Right atrium auricular region (tissue), 2 donors: ENCODE measurements at places on chromosomes 1 and 21. TPM values are rescaled to one million over a fixed set of nuclear protein-coding genes. Genes with fewer than 3 reads are reported as not detected.
A peak's percentile ranks its signal among the peaks of the same experiment; 100 is the strongest.

DNA sequence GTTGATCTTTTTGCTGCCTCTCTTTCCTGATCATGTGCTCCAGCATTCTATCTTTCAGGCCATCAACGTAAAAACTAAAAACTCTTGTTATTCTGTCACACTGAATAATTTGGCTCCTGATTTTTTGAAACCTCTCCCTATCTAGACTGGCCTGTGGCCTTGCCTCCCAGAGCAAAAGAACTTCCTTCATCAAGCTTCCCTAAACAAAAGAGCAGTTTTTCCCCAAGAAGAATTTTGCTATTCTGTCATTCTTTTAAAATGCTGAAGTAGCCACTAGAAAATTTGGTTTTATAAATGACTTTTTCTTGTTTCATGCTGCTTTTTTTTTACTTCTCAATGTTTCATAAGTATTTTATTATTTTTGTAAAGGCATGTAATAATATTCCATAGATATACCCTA lies 37.1 kb upstream of the CR2 start:
- DNase-seq: no peak

DNA sequence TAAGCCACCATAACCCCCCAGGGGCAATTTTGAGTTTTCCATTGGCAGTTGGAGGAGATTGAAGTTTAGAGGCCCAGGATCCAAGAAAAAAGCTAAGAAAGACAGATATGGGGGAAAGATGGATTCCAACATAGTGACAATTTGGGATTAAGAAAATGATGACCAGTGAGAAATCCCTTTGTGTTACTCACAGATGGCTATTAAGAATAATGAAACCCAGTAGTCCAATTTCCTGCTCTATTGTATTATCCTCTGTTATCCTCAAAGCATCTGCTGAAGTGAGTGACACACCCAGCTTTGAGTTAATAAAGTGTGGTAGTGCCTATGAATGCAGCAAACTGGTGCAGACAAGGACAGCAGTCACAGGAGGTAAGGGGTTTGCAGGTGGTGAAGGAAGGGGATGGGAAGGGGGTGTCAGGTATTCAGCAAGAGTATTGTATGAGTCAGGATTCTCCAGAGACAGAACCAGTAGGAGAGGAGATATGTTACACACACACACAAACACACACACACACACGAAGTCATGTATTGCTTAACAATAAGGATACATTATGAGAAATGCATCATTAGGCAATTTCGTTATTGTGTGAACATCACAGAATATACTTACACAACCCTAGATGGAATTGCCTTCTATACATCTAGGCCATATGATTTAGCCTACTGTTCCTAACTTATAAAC lies 112.4 kb upstream of the VANGL1 start:
- DNase-seq: no peak

The GNB1 gene
- total RNA-seq: 91.6 TPM

The F13B gene
- total RNA-seq: not detected

GRCh38 chr1:25958465-25958864 lies 39.4 kb downstream of the PAFAH2 start:
- DNase-seq: no peak

DNA sequence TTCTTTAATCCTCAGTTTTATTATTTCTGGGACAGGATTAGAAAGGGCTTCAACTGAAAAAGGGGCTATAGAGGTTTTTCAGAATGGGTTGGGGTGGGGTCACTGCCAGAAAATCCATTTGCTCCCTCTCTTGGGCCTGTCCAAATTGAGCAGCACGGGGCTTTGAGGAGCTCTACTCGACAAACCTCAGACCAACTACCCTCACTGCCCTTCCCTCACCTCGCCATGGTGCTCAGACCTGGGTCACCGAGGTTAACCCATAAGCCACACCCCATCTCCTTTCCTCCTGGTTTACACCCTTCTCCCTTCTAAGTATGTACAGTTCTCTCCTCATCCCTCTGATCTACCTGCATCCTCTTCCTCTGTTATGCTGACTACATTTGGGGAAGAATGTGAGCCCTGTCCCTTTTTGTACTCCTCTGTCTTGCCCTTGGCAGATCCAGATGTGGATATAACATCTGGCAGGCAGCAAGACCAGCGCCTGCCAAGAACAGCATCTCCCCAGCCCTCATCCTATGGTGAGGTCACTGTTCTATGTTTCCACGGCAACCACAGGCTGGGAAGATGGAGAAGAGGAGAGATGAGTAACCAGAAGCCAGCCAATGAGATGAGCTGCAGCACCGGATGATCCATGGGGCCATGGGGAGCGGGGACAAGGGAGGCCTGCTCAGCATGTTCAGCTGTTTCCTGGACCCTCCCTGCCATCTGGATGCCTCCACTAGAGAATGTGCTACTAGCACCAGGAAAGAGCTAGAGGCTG lies 3.7 kb upstream of the FABP3 start:
- no peak for DNase-seq

The KLF17 gene
- total RNA-seq: not detected

The MRPL37 gene
- total RNA-seq: 63.1 TPM

The VAV3 gene
- total RNA-seq: 2.0 TPM

- DNase-seq: no peak
These were observed 29.0 kb downstream of the NME7 start for GRCh38 chr1:169338617-169339016.

DNA sequence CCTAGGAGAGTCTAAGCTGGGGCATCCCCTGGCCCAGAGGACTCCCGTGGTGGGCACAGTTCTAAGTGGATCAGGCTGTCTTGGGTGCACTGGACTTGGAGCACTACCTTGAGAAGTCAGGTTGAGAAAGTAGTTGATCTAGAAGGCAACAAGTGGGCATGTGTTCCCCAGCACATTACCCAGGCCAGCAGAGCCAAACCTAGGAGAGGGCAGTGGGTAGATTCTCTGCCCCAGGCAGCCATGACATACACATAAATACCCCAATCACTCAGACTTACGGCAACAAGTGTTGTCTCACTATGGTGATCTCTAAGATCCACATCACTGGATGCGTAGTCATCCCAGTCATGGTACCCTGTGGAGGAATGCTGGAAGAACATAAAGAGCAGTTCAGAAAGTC lies 1.6 kb upstream of the PMF1 start:
- no peak for DNase-seq

The TAL1 gene
- 4.1 TPM for total RNA-seq

GRCh38 chr1:248853663-248854375 lies 5.1 kb downstream of the ZNF692 start:
- DNase-seq: peak; percentile 46

The WNT9A gene
- 2.2 TPM for total RNA-seq

The RAB25 gene
- total RNA-seq: not detected

DNA sequence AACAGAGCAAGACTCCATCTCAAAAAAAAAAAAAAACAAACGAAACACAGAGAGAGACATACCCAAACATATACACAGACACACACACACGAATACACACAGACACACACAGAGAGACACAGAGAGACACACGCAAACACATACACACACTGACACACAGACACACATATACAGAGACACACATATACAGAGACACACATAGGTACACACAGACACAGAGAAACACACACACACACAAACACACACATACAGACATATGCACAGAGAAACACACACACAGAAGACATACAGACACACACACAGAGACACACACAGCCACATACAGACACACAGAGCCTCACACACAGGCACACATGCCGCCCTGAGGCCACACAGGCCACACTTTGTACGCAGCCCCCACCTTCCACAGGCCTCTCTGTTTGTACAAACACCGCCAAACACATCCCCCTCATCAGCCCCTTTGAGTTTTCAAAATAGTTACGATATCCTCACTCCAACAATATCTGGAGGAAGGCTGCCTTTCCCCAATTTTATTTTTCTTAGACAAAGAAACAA lies 57.5 kb upstream of the ABCG1 start:
- DNase-seq: no peak

DNA sequence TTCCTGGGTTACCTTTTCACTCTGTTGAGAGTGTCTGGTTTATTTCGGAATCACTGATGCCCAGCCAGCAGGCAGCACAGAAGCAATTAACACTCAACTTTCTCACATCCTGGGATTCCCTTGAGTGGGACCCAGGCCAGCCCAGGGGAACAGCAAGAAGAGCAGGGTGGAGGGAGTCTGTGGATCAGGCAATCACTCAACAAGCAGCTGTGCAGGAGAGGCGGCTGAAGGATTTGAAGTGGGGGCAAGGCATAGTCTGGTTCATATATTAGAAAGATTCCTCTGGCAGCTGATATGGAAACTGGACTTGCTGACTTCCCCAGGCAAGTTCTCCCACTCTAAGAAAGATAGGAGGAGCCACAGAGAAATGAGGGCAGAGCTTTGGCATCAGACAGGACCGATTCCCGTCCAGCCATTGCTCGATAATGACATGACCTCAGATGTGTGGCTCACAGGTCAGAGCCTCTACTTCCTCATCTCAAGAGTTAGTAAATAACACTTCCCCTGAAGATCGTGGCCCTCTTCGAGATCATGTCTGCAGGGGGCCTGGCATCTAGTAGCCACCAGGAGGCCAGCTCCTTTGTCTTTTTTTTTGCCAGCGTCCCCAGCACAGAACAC lies 12.4 kb downstream of the EPHA8 start:
- no peak for DNase-seq

- DNase-seq: no peak
These were observed 95.3 kb upstream of the GADD45A start for GRCh38 chr1:67589519-67590233.

GRCh38 chr1:50265790-50266314 lies 157.1 kb downstream of the ELAVL4 start:
- DNase-seq: peak; percentile 59

DNA sequence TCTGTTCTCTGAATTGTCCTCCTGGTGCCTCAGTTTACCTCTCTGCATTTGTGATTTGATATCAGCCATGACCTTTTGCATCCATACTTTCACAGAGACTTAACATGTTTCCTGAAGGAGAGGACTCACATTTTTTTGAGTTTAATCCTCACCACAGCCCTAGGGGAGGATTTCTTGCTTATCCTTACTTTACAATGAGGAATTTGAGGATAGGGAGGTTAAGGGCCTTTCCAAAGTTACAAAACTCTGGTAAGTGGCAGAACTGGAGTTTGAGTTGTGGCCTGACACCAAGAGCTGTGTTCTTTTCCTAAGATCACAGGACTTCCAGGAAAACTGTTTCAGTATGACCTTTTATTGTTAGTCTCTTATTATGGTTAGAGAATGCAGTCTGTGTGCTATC lies 34.2 kb downstream of the TNFRSF8 start:
- DNase-seq: no peak

The KRTAP7-1 gene
- not detected for total RNA-seq

GRCh38 chr1:157878059-157878458 lies 36.5 kb upstream of the CD5L start:
- DNase-seq: no peak

The CRABP2 gene
- 2.5 TPM for total RNA-seq

DNA sequence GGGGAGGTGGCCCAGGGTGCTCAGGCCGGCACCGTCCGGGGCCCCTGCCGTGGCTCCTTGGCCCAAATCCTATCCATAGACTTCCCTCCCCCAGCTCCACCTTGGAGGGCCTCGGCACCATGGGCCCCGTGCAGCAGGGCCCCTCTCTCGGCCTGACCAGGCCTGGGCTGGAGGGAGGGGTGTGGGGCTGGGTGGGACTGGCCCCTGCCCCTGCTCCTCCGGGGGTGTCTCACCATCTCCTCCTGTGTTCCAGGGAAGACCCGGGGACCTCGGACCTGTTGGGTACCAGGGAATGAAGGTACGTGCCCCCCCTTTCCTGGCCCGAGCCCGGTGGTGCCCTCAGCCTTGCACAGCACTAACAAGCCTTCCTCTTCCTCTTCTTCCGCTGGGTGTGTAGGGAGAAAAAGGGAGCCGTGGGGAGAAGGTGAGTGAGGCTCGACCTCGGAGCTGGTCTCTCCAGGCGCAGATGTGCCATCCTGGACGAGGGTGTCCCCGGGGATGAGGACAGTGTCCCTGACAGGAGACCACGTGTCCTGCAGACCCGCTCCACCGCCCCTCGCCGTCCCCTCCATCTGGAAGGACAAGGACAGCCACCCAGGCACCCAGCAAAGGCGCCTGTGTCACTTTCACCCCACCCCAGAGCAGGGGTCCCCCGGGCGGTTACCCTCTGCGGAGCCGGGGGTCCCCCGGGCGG lies 7.9 kb downstream of the COL6A1 start:
- DNase-seq: peak; percentile 52

DNA sequence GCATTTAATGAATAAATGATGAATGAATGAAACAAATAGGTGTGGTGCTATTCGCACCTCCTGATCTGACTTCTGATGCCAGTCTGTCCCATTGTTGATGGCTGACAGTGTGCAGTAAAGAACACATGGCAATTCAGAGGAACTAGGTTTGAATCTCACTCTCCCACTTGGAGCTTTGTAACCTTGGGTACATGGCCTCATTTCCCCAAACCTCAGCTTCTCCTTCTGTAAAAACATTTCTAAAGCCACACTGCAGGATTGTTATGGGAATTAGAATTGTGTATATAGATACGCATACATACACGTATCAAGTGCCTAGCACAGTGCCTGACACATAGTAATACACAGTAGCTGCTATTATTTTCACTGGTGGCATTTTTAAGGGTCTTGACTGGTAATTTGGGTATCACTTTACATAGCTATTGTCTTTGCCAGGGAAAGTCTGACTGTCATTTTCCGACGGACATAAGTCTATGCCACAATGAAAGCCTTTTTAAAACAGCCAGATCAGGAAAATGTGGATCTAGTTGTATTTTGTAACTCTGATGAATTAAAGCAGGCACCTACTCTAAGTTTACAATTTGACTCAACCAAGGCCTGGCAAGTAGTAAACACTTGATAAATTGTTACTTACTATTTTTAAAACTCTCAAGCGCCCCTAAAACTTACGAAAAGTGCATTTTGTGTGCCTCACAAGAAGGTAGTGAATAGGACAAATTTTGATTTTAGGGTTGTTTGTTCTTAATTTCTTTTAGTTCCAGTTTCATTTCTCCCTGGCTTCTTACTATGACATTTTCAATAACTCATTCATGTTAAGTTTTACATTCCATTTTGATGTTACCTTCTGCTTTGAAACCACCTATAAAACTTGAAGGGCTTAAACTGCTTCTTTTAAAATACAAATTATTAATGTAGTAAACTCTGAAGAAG lies 164.4 kb downstream of the SDCCAG8 start:
- DNase-seq: no peak

- no peak for DNase-seq
These were observed 652.5 kb downstream of the AMY1C start for GRCh38 chr1:104402178-104402577.

DNA sequence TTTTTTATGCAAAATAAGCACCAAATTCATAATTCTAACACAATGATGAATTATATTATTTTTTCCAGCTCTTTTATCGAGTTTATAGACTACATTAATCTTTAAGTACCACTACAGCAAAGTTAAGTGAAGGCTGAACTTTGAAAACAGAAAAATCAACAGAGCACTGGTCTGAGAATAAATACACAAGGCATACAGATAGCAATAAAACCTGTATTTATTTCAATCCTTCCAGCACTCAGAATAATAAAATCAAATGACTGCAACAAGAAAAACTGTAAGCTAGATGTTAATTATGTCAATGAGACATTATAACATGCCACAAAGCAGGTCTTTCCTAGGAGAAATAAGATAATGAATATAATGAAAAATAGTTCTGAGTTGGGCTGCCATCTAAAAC lies 24.5 kb downstream of the NUCKS1 start:
- DNase-seq: no peak
